Putamen (tissue), 1 donor: ENCODE measurements at places on chromosomes 4 and X.

GRCh38 chr4:151676301-151676700 lies 84.5 kb downstream of the GATB start:
- DNase-seq, result no peak

DNA sequence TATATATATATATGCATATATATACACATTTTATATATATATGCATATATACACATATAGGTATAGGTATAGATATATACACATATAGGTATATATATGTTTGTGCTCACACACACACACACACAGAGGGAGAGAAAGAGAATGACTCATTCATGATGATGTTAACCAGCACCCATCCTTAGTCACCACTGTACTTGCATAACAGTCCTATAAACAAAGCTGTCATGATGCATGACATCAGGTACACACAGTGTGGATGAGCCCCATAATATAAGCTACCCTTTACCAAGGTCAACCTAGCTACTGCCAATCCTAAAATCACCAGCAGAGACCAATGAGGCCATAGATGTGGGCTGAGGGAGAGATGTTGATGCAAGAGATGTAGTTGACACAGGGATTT lies 1408.0 kb downstream of the RAPGEF2 start:
- DNase-seq, result no peak

- DNase-seq, result no peak
Observed at GRCh38 chr4:146123231-146123630, 52.3 kb upstream of the LSM6 start.

DNA sequence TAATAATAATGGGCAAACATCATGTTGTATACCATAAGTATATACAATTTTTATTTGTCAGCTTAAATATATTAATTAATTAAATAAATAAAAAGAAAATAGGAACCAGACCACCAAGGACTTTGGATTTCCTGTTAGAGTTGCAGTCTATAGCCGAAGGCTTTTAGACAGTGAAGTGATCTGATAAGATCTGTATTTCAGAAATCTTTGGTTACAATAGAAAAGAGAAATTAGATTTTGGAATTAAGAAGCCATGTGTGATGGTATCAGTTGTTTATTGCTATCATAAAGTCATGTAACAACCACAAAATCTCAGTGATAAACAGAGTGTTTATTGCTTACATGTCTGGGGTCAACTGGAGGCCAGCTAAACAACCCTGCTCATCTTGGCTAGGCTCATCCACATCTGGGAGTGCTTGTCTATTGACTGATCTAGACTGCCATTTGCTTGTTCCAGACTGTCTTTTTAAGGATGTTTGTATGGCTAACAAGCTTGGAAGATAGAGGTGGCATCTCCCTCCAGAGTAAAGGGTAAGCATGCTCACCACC lies 142.1 kb upstream of the USP9X start:
- no peak for DNase-seq

- DNase-seq, result no peak
Observed at GRCh38 chrX:37912304-37912703, 64.9 kb upstream of the DYNLT3 start.

DNA sequence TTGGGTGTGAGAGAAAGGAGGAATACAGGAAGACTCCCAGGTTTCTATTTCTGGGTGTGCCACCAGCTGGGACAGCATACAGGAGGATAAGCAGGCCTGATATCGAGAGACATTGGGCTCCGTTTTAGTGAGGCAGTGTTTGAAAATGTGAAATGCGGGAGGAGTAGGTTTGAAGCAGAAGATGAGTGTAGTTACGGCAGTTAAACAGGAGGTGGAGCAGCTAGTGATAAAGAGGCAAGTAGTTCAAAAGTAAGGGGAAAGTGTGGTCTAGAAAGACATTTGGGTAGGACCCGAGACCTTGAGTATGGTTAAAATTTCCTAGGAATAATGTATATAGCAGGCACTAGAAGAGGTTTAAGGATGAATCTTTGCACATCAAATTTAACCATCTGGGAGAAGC lies 42.4 kb downstream of the DCUN1D4 start:
- no peak for DNase-seq

DNA sequence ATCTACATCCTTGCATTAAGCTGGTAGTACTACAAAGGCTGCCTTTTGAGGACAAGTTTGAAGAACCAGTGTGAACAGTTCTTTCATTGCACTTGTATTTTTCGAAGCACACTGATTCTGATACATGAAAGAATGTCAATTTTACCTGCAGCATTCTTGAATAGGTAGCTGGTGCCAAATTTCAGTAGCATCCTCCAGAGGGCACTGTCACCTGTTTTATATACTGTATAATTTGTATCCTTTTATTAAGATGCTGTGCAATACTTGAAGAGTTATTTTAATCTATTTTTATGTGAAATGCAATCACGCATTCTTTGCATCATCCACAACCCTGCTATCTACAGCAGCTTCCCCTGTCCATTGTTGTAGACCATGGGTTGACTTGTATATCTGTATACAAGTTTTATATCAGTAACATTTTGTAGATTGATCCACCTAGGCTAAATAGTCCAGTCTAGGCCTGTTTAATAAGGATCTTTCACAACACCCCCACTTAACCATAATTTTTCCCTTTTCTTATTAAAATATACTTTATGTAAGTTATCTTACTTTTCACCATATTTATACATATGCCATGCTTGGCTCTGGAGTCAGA lies 325.7 kb downstream of the PCDH7 start:
- DNase-seq, result no peak

- DNase-seq, result no peak
Observed at GRCh38 chrX:46627711-46628419, 54.3 kb downstream of the CHST7 start.

GRCh38 chrX:41491267-41492004 lies 44.3 kb downstream of the NYX start:
- no peak for DNase-seq

DNA sequence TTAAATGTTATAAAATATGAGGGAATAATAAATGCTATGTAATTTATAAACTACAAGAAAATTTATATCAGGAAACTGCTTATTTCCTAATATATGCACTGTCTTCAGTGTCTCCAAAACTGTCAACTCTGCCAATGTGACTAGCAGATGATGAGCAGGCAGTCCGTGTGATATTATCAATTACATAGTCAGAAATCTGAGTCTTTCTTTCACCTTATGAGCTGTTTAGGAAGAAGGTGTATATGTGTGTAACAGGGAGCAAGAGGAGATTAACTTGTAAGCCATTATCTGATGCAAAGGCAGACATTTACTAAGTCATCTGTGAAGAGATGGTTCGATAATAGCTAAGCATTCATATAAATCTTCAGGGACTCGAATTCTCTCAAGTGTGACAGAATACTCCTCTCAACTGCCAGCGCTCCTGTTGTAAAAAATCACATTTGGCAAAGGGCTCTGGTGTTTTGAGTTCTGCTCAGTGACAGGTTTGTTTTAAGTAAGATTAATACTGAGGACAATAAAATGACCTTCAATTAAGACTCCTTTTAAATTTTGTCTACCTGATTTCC lies 79.7 kb downstream of the SNCA start:
- no peak for DNase-seq

- DNase-seq, result no peak
Observed at GRCh38 chr4:88090898-88091297, 67.5 kb downstream of the ABCG2 start.

- DNase-seq, result no peak
Observed at GRCh38 chrX:23954396-23954795, 46.6 kb downstream of the CXorf58 start.

DNA sequence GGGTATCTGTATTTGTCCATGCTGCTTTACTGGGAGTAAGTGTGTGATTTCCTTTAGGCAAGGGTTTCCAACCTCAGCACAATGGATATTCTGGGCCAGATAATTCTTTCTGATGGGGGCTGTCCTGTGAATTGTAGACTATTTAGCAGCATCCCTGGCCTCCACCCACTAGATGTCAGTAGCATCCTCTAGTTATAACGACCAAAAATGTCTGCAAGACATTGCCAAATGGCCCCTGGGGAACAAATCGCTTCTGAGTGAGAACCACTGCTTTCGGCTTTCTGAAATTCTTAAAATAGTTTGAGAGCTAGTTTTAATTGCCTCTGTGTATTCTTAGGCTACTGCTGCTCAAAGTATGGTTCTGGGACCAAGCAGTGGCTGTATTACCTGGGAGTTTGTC lies 81.2 kb upstream of the GPM6B start:
- DNase-seq, result peak; percentile 64

- no peak for DNase-seq
Observed at GRCh38 chr4:183155450-183156184, 56.6 kb downstream of the WWC2 start.

GRCh38 chr4:164383358-164384220 lies 370.3 kb upstream of the SMIM31 start:
- DNase-seq, result peak; percentile 97

DNA sequence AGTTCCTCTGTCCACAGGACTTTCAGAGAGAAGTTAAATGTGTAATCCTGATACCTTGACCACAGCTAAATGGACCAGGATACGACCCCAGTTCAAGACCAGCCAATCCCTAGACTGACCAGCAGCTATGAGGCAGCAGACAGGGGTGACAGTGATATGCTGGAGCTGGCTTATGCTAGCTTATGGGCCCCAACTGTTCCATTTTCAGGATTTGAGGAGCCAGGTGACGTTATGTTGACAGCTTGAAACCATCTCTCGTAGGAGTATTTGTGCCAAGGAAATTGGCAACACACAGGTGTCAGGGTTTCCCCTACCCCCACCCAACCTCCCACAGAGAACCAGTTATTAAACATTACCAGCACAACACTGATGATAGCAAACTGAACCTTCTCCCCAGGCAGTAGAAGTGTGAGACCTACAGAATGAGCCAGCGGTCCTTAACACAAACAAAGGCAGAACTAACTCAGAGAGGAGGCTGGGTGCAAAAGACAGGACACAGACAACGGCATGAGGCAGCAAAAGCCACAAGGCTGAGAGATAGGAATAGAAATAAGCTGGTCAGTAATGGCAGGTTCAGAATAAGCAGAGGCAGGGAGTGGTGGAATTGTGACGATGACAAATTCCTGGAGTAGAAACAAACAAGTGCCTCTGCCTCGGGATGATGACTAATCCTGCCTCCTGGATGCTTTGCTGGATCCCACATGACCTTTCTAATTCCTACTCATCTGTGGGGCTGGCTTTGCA lies 85.6 kb upstream of the CPEB2 start:
- no peak for DNase-seq

GRCh38 chrX:18617407-18617750 lies 54.5 kb downstream of the RS1 start:
- no peak for DNase-seq

- DNase-seq, result no peak
Observed at GRCh38 chr4:182062936-182063335, 180.3 kb upstream of the TENM3 start.

- no peak for DNase-seq
Observed at GRCh38 chr4:123325241-123325681, 71.3 kb upstream of the SPRY1 start.

DNA sequence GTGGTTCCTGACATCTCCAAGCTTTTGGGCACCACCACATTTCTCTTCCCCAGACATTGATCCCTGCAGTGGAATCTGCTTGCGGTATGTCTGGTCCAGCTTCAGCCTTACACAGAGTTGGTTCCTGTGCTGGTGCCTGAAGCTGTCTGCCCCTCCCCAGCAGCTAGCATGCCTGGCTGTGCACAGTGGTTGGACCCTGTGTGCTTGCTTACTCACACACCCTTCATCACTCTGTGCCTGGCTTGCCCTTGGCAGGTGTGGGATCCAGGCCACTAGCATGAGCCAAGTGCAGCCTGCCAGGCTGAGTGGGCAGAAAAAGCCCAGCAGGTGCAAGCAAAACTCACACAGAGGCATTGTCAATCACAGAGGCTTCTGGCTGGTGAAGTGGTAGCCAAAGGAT lies 473.8 kb downstream of the ACTRT1 start:
- no peak for DNase-seq

- DNase-seq, result no peak
Observed at GRCh38 chrX:13077168-13077567, 32.7 kb upstream of the FAM9C start.

GRCh38 chr4:15513545-15513944 lies 43.9 kb downstream of the CC2D2A start:
- DNase-seq, result no peak

- no peak for DNase-seq
Observed at GRCh38 chrX:129125122-129125914, 398.0 kb downstream of the SMARCA1 start.

DNA sequence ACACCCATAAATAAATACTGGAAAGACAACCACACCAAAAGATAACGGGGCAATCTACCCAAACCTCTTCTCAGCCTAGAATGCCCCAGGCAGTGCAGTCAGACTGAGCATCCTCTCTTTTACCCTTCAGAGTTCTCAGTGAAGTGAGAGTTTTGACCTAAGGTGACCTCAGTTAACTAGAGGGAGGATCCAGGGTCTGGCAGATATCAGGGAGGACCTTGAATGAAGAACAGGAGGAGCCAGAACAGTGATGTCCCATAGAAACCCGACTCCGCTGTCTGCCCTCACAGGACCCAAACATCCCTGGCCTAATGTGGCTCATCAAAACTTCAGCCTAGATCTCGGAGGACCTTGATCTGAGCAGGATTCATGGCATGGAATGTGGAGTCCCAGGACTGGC lies at the start of gene MAGEB3:
MAGEB3 (plus strand) TSS at position 263 of the 400 bp plus-strand sequence. CDS start 5,268 bp downstream, outside the sequence.
- no peak for DNase-seq
